Stimulated activated CD4-positive, alpha-beta T cell treated with anti-CD3 and anti-CD28 coated beads, TNF-alpha, amount 100 ng/mL, for 24 hours (primary cell): ENCODE measurements at places on chromosomes 7 and 10.

DNA sequence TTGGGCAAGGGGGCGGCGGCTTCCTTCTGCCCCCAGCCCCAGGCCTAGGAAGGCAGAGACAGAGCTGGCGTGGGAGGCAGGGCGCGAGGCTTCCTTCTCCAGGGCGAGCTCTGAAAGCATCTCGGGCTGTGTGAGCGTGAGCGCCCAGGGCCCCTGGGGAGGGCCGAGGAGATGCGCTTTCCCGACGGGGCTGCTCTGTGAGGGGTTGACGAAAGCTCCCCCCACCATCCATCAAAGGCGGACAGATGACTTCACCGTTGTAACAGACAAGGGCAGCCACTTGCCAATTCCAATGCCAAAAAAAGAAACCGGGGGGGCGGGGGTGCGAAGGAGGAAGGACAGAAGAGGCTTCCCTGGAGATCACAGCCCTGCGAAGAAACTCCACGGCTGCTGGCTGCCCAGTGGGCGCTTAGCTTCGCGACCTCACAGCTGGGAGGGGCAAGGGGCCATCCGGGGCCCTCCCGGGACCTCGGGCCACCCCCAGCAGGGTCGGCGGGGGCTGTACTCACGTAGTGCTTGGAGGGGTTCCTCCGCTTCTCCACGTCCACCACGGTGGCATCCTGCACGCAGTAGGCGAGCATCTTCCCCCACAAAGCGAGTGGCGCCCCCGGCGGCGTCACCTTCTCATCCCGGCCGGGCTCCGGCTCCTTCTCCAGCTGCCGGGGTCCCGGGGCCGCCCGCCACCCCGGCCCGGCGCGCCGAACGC lies 537 bp downstream of the SH3PXD2A start:
- DNase-seq = no peak

DNA sequence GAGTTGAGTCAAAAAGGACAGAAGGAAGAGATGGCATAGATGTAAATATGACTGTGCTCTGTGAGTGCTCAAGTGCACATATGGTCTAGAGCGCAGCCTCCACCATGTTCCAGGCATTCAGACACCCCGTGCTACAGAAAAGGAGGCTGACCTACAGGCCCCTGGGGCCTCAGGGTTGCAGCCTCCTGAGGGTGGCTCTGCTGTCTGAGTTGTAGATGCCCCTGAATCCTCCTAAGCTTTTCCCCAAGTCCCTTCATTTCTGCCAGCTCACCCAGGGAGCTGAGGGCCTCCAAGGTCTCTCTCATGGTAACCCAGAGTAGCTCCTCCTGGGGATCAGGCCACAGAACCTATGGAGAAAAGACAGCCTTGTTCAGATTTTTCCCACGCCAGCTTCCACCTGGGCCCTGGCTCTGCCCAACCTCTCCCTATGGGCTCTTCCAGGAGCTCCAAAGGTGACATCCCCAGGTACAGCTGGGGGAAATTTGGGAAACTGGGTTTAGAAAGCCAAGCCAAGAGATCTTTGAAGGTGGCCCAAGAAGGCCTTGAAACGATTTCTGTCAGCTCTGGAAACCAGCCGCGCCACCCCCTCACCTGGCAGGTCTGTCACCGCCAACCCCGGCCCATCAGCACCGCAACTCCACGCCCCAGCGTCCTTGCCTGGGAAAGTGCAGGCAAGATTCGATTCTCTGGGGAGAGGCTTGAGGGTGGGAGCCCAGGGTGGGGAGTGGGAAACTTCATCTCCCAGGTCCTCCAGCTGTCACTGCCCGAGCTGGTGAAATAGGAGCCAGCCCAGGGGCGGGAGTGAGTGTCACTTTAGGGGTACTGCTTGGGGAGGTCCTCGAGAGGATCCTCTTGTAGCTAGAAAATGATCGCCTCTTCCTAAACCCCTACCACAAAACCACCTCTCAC lies 2.4 kb downstream of the ZNF467 start:
- no peak for DNase-seq

- no peak for DNase-seq
Measured at GRCh38 chr10:78449554-78449953, 415.9 kb downstream of the RPS24 start.

- DNase-seq = no peak
Measured at GRCh38 chr7:33959676-33960075, 54.3 kb downstream of the BMPER start.

DNA sequence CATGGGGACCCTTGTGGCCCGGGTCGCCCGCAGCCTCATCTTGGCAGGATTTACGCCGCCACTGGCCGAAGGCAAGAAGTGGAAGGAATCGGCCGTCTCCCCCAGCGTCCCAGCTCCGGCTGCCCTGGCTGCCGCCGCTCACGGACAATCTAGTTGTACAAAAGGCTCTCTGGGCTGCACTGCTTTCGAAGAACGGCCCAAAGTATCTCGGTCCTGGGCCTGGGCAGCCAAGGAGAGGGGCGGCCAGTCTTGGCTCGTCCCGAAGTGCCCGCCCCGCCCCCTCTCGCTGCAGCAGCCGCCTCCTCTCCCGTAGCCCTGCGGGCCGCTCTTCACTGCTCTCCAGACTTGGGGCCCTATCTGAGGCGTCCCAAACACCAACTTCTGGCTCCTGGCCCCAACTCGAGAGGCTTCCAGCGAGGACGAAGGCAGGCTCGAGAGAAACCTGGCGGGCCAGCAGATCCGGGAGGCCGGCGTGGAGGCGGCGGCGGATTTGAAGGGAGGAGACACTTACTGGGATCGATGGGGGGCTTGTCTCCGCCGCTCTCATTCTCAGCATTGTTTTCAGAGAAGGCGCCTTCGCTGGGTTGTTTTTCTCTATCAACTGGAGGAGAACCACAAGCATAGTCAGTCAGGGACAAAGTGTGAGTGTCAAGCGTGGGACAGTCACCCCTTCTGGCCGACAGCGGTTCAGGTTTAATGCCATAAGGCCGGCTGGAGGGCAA lies 809 bp downstream of the HOXA9 start:
- DNase-seq = no peak

DNA sequence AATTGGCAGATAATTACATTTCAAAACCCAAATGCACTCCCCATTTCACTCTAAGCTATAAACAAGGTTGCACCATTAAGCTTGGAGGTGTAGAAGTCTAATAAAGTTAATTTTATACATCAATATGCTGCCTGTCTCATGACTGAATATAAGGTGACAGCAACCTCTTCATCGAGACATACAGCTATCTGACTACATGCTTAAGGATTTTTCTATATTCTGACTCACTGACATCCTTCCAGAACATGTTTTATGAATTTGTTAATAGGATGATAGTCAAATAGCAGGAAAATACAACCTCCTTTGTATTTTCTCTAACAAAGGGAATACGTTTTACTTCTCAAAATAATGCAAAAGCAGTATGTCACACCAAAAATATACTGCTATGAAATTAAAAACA lies 76.6 kb downstream of the NRBF2 start:
- no peak for DNase-seq

DNA sequence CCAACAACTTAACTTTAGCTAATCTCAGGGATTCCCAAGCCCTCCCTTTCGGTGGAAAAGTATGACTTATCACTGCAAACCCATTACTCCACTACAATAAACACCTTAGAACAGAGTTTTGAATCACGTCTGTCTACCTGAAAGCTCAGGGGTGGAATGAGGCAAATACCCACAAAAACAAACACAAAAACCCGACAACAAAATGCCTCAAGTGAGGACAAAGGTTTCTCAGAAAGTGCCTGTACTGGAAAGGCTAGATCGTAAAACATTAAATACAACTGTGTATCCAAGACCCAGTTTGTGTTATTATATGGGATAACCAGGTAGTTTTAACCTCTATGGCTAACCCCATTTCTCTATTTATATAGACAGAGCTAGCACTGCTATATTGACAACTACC lies 26.0 kb downstream of the MKRN1 start:
- no peak for DNase-seq

DNA sequence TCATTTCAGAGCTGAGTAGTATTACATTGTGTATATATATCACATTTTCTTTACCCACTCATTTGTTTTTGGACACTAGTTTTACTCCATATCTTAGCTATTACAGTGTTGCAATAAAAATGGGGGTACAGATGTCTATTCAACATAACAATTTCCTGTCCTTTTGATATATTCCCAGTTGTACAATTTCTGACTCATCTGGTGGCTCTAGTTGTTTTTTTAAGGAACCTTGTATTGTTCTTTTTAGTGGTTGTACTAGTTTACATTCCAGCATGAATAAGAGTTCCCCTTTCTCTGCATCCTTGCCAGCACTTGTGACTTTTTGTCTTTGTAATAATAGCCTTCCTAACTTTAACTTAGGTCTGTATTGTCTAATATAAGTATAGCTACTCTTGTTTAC lies 739.9 kb downstream of the XPNPEP1 start:
- DNase-seq = no peak

DNA sequence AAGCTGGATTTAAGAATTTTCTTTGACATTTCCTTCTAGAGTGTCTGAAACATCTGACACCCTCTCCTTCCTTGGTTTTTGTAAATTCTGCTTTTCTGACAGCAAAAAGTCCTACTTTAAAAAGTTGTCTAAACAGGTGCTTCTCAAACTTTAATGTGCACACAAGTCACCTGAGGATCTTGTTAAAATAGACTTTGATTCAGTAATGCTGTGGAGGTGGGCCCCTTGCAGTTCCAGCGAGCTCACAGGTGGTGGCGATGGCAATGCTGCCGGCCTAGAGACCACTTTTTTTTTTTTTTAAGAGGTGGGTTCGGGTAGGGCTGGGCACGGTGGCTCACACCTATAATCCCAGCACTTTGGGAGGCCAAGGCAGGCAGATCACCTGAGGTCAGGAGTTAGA lies 77.1 kb downstream of the ABCC2 start:
- DNase-seq = no peak

DNA sequence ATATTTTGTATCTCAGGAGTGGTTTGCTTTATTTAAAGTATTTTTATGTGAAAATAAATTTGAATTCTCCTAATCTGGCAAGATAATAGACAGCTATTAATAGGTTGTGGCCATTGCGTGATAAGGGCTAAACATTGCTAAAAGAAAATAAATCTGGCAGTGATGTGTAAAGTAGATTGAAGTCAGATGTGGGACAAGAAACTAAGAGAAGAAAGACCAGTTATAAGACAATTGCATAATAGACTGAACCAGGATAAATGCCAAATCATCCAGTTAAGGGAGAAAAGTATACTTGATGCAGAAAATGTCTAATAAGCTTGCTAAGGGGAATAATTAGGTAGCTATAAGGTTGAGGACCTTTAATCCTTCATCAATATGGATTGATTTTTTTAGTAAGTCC lies 197.5 kb upstream of the CSTF2T start:
- no peak for DNase-seq

- DNase-seq = no peak
Measured at GRCh38 chr10:71757399-71757922, 15.9 kb downstream of the VSIR start.

- DNase-seq = no peak
Measured at GRCh38 chr10:131681656-131682055, 219.2 kb upstream of the PPP2R2D start.

DNA sequence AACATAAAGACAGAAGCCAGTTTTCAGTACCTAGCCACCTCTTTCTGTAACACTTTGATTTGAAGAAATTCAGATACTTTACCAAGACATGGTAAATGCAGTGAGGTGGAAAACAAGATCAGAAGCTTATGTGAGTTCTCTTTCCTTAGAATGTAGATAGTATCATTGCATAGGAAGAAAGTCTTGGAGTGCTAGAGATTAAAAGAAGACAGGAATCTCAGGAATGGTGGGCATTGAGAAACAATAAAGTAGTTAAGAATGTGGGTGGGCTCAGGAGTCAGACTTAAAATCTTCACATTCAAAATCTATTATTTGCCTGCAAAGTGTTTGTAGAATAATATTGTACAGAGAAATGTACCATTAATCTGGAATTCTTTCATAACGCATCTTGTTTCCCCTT lies 58.9 kb downstream of the POLL start:
- no peak for DNase-seq

DNA sequence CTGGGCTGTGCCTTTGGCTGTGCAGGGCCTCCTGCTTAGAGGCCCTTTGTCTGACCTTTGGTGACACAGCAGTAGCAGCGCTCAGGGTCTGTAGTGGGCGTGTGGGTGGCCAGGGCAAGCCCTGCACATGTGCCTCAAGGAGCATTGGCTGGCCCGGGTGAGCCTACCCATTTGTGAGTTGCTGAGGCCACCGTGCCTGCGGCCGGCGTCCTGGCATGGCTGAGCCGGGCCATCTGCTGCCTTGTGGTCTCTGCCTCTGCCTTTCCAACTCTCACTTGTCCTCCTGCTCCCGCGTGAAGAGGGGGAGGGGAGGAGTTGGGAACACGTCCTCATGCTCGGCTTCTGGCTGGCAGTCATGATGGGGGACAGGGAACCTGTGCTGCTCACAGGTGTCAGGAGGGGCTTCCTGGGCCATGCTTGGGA lies 9.2 kb upstream of the ORAI2 start:
- DNase-seq = no peak

DNA sequence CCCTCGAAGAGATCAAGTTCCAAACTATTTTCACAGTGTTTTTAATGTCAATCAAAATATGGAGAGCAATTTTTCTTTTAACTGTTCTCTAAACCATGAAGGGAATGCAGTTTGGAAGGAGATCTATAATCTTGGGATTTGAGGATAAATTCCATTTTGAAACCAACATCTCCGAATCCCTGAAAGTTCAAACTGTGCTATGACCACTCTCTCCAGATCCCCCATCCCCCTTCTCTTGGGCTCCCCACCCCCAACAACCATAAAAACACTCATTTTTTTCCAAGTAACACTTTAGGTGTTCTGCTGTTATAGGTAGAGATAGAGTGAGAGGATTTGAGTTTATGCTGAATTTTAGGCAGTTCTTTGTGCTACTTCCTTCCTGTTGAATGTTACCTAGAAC lies 1.7 kb downstream of the CALD1 start:
- DNase-seq = no peak

GRCh38 chr7:91691865-91692264 lies 188.6 kb downstream of the MTERF1 start:
- DNase-seq = no peak

DNA sequence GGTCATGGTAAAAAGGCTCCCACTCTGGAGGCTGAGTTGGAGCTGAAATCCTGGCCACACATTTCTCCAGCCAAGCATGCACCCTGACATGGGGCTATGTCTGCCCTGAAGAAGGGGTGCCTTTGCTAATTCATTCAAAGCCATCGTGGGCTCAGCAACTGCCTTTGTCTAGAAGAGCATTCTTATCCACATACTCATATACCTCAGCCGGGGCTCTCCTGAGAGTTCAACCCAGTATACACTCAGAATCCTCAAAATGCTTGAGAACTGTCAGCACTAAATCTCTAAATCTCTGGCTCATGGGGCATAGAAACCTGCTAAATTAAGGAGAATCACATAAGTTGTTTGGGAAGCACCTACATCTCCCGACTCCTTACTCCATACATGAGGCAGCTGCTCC lies 89.3 kb downstream of the MRPL32 start:
- no peak for DNase-seq

DNA sequence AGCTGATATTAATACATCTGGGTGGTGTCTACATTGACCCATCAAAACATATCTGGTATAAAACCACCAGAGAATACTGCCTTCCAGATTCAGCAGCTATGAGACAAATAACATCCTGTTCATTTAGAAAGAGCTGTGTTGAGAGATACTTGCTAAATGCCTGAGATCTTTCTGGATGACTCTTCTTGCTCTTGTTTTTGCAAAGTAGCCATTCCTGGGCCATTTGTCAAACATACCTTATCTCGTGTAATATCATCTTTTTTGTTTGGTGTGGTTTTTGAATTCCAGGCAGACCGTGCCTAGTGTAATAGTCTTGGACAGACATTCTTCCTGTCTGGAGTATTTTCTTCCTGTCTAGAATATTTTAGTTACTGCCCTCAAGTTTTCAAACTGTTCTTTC lies 74.7 kb upstream of the PRR15 start:
- DNase-seq = no peak

GRCh38 chr7:80480566-80480965 lies 31.3 kb downstream of the GNAT3 start:
- DNase-seq = no peak

- DNase-seq = no peak
Measured at GRCh38 chr7:80851896-80852476, 66.9 kb downstream of the SEMA3C start.
